ENCODE measurements at places on chromosomes 12 and 14. TPM values are rescaled to one million over a fixed set of nuclear protein-coding genes. Genes with fewer than 3 reads are reported as not detected.

Gene NGDN
- total RNA-seq = 20.4 TPM

DNA sequence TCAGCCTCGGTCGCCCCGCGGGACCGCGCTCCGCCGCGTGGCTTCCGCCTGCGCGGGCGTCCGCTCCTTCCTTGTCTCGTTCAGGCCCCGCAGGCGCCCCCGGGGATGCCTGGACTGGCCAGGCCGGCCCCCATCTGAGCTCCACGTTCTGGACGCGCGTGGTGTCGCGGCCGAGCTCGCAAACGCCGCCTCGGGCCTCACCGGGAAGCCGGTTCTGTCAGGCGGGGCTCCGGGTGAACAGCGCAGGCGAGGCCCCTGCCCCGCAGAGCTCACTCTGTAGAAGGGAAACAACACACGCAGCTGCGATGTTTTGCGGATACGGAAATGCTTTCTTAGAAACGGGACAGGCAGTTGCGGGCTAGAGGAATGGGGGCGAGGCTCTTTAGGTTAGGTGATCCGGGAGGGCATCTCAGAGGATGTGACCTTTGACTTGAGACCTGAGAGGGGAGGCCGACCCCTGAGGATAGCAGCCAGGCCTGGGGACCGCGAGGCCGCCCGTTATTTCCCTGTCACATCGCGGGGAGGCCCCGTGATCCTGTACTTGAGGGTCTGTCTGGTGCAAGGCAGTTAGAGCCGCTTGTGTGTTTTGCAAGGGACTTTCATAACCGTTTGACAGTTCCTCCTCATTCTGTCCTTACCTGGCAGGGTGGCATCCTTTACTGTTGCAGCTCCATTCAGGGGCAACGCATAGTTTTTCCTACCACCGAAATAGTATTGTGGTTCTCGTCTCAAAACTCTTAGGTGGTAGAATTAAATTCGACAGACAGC is 584 bp downstream of the VRK1 start:
- peak; percentile 62 for DNase-seq

DNA sequence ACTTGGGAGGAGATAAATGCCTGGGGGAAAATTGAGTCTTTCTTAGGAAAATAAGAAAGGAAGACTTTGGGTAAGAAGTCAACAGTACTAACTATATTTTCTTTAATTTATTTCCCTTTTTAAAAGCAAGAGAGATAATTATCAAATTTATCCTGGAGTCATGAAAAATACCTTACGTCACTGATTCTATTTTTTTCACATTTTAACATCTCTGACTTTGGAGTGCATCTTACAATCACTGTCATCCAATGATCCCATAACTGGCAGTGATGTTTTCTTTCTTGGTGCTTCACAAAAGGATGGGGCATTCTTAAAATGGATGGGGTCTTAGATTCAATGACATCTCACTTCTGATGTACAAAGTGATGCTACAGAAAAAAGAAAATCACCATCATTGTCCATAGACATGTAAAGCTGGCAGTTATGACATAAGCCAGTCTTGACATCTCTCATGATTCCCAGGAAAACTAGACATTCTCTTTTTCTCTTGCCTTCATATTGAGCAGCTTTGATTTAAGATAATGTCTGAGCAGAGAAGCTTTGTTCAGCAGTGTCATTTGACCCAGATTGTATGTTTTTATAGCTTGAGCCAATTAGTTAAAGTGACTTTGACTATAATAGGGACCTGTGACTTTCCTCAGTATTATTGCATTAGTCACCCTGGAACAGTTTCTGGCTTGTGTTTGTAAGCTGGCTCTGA is 236.2 kb downstream of the EGLN3 start:
- DNase-seq = no peak

Gene TAS2R13
- 0.51 TPM for total RNA-seq

Gene PIANP
- not detected for total RNA-seq

Data from liver (tissue), 10 donors.